G401 (cell line): ENCODE measurements at places on chromosomes 4 and X.
A peak's percentile ranks its signal among the peaks of the same experiment; 100 is the strongest.

GRCh38 chrX:53084043-53084570 is 1.9 kb downstream of the TSPYL2 start:
- DNase-seq, result no peak

- DNase-seq, result no peak
These were observed 343.9 kb upstream of the NOCT start for GRCh38 chr4:138671606-138672084.

DNA sequence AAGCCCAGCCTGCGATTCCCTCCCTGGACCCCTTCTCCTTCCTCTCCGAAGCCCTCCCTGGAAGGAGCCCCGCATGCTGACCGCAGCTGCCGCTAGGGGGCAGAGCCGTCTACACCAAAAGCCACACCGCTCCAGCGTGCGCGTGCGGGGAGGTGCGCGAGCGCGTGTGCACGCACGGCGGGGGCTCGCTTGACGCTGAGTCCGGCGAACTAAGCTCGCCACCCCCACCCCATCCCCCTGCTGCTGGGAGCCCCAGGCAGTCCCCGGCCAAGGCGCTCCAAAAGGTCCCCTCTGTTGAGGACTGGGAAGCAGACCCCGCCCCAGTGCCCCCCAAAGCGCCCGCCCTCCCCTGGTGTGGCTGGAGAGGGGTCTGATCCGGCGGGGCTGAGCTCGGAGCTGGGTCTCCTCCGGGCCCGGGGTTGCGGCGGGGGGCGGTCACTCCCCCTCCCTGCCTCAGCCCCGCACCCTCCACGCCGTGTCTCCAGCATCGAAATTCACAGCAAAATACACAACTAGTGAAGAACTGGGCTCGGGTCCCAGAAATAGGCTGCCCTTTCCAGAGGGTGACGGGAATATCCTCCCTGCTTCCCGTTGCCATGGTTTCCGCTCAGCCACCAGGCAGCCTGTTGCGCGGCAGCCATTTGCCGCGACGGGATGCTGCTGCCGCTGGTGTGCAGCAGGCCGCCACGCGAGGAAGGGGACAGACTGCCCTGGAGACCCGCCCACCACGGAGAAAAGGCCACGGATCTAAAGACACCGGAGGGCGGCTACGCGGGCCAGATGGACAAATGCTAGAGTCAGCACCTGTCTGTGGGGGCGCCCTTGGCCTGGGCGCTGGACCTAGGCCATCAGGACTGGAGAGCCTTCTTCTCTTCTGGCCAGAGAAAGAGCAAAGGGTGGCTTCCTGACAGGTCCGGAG is 11.2 kb upstream of the CCNQ start:
- DNase-seq, result peak; percentile 77

DNA sequence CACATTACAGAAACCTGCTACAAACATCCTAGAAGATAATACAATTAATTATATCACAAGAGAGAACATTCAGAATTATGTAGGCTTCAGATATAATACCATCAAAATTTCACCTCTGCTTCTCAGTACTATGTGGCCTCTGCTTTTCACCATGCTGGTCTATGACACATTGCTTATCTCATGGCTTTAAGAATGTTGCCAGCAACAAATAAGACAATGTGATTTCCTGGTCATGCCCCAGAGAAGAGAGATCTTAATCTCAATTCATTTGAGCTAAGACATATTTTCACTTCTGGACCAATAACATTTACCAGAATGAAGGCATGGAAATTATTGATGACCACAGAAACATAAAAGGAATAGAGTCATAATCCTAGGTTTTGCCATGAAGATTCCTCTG is 1233.4 kb upstream of the ADGRL3 start:
- DNase-seq, result no peak
